ENCODE measurements at places on chromosomes 1 and 21.

DNA sequence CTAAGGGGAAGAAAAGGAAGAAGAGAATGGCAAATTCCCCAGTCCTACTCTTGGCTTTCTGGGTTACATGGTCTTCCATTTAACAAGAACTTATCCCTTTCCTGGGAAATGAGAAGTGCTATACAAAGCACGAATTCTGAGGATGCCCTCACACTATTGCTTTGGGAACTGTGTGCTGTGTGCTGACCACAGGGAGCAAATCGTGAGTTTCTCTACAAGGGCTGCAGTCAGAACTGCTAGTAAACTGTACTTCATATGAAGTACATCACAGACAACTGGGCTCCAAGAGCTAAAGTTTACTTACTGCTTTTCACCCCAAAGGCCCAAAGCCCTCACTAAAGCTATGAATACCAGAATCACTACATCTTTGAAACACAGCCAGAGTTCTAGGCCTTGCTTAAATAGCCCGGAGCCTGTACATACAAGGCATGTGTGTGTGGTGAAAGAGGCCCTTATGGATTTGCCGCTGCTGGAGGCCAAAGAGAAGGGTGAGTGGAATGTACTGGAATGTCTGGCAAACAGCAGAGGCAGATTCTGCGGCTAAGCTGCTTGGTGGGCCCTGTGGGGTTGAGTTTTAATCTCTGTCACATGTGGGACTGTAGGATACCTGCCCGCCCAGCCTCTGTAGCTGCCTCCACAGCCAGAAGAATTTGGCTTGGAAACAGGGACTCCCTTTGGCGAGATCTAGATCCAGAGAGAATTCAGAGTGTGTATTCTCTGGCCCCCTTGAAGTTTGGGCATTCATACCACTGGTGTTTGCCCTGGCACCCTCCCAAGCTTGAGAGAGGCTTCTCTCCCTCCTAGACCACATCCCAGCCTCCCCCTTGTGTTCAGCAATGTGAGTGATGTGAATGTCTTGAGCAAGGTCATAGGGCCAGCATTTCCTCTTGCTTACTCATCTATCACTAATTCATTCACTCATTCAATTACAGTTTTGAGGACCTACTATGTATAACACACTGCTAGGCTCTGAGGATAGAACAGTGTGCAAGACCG is 21.9 kb upstream of the TRIM67 start:
- peak; percentile 99 for DNase-seq

DNA sequence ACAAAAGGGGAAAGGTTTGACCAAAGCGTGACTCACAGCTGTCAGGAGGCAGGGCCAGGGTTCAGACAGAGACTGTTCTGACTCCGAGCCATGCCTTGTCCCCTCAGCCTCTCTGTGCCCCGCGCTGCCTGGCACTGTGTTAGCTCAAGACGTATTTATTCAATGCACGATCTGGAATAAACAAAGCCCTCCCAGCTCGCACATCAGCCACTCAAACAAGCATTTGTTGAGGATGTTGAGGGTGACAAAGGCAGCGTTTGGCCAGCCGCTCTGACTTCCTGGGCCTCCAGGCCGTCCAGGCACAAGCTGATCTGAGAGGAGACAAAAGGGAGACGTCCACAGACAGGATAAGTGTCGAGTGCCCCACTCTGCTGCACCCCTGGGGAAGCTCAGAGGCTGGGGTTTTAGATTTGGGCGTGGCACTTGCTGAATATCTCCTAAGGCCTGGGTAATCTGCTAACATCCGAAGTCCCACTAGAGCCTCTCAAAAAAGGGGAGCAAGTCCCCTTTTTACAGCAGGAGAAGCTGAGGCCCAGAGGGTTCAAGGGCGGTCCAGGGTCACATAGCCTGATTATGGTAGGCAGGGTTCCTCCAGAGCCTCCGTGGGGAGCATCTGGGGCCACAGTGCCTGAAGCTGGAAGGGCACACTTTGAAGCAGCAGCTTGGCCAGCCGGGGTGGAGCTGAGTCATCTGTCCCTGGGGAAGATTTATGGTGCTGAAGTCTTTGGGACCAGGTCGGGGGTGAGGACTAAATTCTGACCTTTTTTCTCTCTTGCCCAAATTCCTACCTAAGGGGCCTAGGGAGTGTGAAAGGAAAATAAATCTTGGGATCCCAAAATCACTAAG is 95.9 kb downstream of the SPSB1 start:
- DNase-seq: no peak

- DNase-seq: peak; percentile 57
Observed at GRCh38 chr1:55321942-55322341, 106.8 kb upstream of the USP24 start.

- DNase-seq: no peak
Observed at GRCh38 chr1:86416343-86416742, 7.6 kb upstream of the CLCA2 start.
